ENCODE measurements at places on chromosomes 12 and 14. TPM values are rescaled to one million over a fixed set of nuclear protein-coding genes. Genes with fewer than 3 reads are reported as not detected.

Gene TMEM119
- 0.25 TPM for total RNA-seq

Gene KSR2
- under 0.01 TPM for total RNA-seq

Gene MANSC4
- total RNA-seq, result not detected

Gene CLEC6A
- not detected for total RNA-seq

Gene TBX5
- not detected for total RNA-seq

Gene POTEM
- total RNA-seq, result not detected

Gene KLHL33
- total RNA-seq, result 0.23 TPM

Gene TMTC1
- total RNA-seq, result 3.3 TPM

Gene ANO4
- 0.17 TPM for total RNA-seq

Gene EXOC3L4
- total RNA-seq, result 77.8 TPM

Gene ENDOU
- 0.25 TPM for total RNA-seq

Gene TSPAN19
- not detected for total RNA-seq

Gene ANG
- total RNA-seq, result 1,589 TPM

DNA sequence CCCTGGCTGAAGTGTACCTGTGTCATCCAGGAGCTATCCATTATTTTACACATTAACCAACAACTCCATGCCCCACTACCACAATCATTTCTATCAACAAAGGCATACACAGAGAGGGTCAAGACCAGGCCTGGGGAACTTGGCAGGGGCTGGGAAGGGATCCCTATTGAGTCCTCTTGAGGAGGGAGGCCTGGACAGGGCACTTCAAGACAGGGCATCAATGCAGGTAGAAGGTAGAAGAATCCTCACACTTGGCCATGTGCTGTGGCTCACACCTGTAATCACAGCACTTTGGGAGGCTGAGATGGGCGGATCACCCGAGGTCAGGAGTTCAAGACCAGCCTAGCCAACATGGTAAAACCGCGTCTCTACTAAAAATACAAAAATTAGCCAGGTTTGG is 13.4 kb upstream of the ANKRD33 start:
- no peak for DNase-seq
- H3K4me3 ChIP-seq, result no peak overlapping the region
- no peaks in the 10 kb centered on the region for H3K27me3 ChIP-seq

GRCh38 chr14:58296726-58297125 is 1.6 kb upstream of the ARID4A start:
- H3K4me3 ChIP-seq, result peak overlapping the region; percentile 95
- peaks cover 3% of the 10 kb centered on the region for H3K36me3 ChIP-seq
- H3K27ac ChIP-seq, result peak overlapping the region; percentile 99
- H3K4me1 ChIP-seq, result peaks cover 10% of the 10 kb centered on the region
- no peaks in the 10 kb centered on the region for H3K27me3 ChIP-seq
- DNase-seq, result no peak

- H3K4me1 ChIP-seq, result peaks cover 7% of the 10 kb centered on the region
- H3K36me3 ChIP-seq, result no peaks in the 10 kb centered on the region
- no peak for DNase-seq
These were observed 4.7 kb downstream of the CCDC184 start for GRCh38 chr12:48187916-48188695.

DNA sequence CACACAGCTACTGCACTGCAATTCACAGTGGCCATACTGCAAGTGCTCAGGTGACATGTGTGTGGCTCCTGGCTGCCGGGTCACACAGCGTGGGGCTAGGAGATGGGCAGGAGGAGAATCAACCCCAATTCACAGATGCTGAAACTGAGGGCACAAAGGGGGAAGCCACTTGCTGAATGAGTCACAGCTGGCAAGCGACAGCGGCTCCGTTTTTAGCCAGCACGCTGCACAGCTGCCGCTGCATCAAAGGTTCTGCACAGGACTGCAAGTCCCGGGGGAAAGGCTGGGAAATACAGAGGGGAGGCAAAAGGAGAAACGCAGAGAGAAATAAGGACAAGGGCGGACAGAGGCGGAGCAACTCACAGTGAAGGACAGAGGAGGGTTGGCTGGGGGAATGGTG is 57.9 kb downstream of the KDM2B start:
- peaks cover 27% of the 10 kb centered on the region for H3K4me1 ChIP-seq
- H3K27ac ChIP-seq, result no peak overlapping the region
- no peak overlapping the region for H3K4me3 ChIP-seq
- no peak for DNase-seq
- peaks cover 5% of the 10 kb centered on the region for H3K36me3 ChIP-seq

- H3K4me3 ChIP-seq, result no peak overlapping the region
- no peaks in the 10 kb centered on the region for H3K27me3 ChIP-seq
- H3K4me1 ChIP-seq, result no peaks in the 10 kb centered on the region
- peaks cover 45% of the 10 kb centered on the region for H3K36me3 ChIP-seq
- DNase-seq, result no peak
These were observed 14.2 kb downstream of the FAM161B start for GRCh38 chr14:73935666-73936065.

DNA sequence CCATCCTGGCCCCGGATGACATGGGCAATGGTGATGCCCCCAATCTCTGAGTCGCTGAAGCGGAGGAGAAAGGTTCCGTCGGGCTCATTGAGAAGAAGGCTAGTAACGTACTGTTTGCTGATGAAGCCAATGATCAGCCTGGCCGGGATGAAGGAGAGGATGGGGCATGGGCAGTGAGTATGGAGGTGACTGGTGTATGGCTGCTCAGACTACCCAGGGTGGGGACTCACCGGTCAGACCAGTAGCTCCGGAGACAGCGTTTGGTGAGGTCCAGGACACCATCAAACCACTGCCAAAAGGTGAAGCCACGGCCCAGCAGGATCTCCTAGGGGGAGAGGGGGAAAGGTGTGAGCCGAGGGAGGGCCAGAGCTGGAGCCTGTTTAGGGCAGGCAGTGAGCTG is 10.9 kb downstream of the NAB2 start:
- H3K27me3 ChIP-seq, result no peaks in the 10 kb centered on the region
- H3K4me3 ChIP-seq, result no peak overlapping the region
- H3K4me1 ChIP-seq, result peaks cover 15% of the 10 kb centered on the region

GRCh38 chr12:95396849-95397468 is 77.0 kb upstream of the METAP2 start:
- DNase-seq, result no peak
- no peaks in the 10 kb centered on the region for H3K36me3 ChIP-seq
- H3K27ac ChIP-seq, result peak overlapping the region; percentile 55
- H3K27me3 ChIP-seq, result no peaks in the 10 kb centered on the region
- H3K4me3 ChIP-seq, result no peak overlapping the region

GRCh38 chr14:49538852-49539251 is 47.3 kb downstream of the RPS29 start:
- H3K27ac ChIP-seq, result no peak overlapping the region
- DNase-seq, result no peak
- no peaks in the 10 kb centered on the region for H3K36me3 ChIP-seq
- no peaks in the 10 kb centered on the region for H3K27me3 ChIP-seq
- no peak overlapping the region for H3K4me3 ChIP-seq

GRCh38 chr12:14681190-14681589 is 15.2 kb downstream of the GUCY2C start:
- H3K4me3 ChIP-seq, result no peak overlapping the region
- no peaks in the 10 kb centered on the region for H3K36me3 ChIP-seq
- DNase-seq, result no peak
- H3K27me3 ChIP-seq, result no peaks in the 10 kb centered on the region
- H3K4me1 ChIP-seq, result no peaks in the 10 kb centered on the region

DNA sequence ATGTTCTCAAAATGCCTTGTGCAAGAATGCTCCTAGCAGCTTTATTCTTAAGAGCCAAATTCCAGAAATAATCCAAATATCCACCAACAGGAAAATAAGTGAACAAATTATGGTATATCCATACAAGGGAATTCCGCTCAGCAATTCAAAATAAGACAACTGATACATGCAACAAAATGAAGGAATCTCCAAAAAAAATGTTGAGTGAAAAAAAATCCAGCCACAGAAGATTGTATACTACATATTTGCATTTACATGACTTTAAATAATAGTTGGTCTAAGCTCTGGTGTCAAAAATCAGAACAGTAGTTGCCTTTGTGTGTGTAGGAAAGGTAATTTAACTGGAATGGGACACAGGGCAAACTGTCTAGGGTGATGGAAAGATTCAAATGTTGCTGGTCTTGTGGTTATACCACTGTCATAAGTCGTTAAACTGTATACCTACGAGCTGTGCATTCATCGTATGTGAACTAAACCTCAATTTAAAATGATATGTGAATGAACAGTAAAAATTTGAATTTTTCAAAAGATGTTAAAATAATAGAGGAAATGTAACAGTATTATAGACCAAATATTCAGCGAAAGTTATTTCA is 3.2 kb downstream of the CD69 start:
- no peak overlapping the region for H3K27ac ChIP-seq
- no peak overlapping the region for H3K4me3 ChIP-seq
- H3K27me3 ChIP-seq, result no peaks in the 10 kb centered on the region
- H3K36me3 ChIP-seq, result no peaks in the 10 kb centered on the region
- no peak for DNase-seq

DNA sequence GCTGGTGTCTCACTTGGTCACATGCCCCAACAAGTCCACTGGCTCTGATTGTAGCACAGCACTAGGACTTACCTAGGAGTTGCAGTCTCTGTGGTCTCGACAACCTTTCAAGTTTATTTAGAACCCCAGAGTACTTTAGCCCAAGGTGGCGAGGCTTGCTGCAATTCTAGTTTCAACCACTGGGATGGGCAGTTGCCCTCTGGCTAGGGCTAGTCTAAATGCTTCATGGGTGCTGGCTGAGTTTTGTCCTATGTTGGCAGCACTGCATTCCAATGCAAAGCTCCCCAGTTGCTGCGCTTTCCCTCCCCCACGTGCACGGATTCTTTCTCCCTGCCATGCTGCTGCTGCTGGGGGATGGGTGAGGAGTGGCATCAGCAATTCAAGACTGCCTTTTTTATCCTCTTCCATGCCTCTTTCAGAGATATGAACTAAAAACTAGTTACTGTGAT is 207.9 kb downstream of the SYNE2 start:
- no peaks in the 10 kb centered on the region for H3K27me3 ChIP-seq
- H3K36me3 ChIP-seq, result no peaks in the 10 kb centered on the region
- H3K4me3 ChIP-seq, result no peak overlapping the region

- H3K27me3 ChIP-seq, result no peaks in the 10 kb centered on the region
- no peak for DNase-seq
- H3K27ac ChIP-seq, result no peak overlapping the region
- no peak overlapping the region for H3K4me3 ChIP-seq
- no peaks in the 10 kb centered on the region for H3K36me3 ChIP-seq
These were observed 6.8 kb downstream of the TESC start for GRCh38 chr12:117092511-117092780.

GRCh38 chr12:22986997-22987396 is 362.0 kb downstream of the ETNK1 start:
- no peaks in the 10 kb centered on the region for H3K36me3 ChIP-seq
- H3K27me3 ChIP-seq, result no peaks in the 10 kb centered on the region
- no peak for DNase-seq
- H3K4me3 ChIP-seq, result no peak overlapping the region
- no peak overlapping the region for H3K27ac ChIP-seq

DNA sequence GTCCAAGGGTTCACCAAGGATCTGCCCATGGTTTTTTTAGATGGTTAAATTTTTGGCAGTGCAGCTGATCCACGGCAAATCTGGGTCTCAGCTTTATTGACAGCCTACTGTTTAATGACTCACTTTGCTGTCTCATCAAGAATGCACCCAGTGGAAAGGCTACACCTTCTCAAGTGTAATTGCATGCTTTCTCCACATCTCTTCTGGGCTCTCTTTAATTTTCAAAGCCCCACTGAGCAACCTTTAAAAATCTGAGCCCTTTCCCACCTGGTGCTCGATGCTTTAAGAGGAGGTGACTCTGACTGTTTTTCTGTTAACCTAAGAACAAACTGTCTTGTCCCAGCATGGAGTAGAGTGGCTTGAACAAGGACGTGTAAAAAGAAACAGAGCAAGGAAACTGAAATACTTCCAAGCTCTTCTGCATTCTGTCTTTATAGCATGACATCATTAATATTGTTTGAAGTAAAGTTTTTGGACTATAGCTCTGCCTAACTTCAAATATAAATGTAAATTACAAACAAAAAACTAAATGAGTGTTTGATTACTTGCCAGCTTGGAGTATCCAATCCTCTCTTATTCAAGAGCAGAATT is 214.2 kb upstream of the KRR1 start:
- no peaks in the 10 kb centered on the region for H3K4me1 ChIP-seq
- DNase-seq, result no peak
- no peaks in the 10 kb centered on the region for H3K27me3 ChIP-seq
- H3K36me3 ChIP-seq, result no peaks in the 10 kb centered on the region
- no peak overlapping the region for H3K27ac ChIP-seq

DNA sequence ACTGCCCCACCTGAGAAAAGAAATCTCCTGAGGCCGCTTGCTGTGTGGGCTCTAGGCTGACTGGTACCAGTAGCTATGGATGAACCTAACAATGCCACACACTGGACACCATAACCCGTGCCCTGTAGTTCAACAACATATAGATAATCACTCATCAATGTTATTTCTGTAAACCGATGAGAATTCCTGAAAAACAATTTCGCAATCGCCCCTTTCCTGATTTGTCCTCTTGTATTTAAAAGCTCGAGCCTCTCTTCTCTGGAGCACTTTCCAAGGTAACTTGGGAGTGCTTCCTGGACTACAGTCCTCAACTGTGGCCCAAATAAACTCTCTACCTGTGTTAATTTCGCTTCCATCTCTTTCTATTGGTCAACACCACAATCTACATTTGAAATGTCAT is 26.1 kb upstream of the PPP2R5C start:
- no peaks in the 10 kb centered on the region for H3K4me1 ChIP-seq
- H3K27ac ChIP-seq, result no peak overlapping the region

GRCh38 chr12:3034067-3034750 is 43.0 kb upstream of the TSPAN9 start:
- no peaks in the 10 kb centered on the region for H3K4me1 ChIP-seq
- no peaks in the 10 kb centered on the region for H3K36me3 ChIP-seq
- no peak overlapping the region for H3K4me3 ChIP-seq
- no peak overlapping the region for H3K27ac ChIP-seq
- peak; percentile 69 for DNase-seq
- H3K27me3 ChIP-seq, result no peaks in the 10 kb centered on the region

DNA sequence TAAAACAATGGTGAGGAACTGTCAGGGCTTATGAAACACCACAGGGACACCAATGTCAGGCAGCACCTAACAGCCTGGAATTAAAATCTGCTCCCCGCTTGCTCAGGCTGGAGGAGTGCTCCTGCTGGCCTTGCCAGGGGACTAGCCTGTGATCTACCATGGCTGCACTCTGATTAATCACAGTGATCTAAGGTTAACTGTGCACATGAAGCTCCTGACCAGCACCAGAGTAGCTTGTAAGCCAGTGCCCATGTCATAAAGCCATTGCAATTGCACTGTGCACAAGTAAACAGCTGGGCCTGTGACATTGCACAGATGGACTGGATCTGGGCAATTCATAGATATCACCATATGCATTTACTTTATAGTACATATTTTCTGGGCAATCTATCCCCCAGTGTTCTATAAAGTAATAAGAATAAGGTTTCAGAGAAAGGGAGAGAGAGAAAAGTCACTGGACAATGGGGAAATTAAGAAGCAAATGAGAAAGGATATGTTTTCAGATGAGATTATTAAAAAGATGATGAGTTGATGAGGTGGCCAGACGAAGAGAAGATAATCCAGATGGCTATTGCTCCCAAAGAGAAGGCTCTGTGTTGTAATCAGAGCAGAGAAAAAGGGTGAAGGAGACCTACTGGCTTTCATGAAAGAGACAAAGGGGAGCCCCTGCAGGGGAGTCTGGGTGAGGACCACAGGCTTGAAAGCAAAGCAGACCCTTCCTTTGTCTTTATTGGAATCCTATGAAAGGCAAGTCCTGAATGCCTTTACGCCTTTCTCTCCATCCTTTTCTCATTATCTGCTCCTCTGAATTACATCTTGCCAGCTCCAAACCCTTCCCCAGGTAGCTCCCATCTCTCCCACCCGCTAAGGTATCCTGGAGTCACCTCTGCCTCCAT is 145.8 kb downstream of the SLC38A6 start:
- no peaks in the 10 kb centered on the region for H3K27me3 ChIP-seq
- no peaks in the 10 kb centered on the region for H3K36me3 ChIP-seq
- H3K27ac ChIP-seq, result no peak overlapping the region
- H3K4me1 ChIP-seq, result no peaks in the 10 kb centered on the region
- H3K4me3 ChIP-seq, result no peak overlapping the region
